Choroid plexus epithelial cell (primary cell): ENCODE measurements at places on chromosomes 1 and 21.

DNA sequence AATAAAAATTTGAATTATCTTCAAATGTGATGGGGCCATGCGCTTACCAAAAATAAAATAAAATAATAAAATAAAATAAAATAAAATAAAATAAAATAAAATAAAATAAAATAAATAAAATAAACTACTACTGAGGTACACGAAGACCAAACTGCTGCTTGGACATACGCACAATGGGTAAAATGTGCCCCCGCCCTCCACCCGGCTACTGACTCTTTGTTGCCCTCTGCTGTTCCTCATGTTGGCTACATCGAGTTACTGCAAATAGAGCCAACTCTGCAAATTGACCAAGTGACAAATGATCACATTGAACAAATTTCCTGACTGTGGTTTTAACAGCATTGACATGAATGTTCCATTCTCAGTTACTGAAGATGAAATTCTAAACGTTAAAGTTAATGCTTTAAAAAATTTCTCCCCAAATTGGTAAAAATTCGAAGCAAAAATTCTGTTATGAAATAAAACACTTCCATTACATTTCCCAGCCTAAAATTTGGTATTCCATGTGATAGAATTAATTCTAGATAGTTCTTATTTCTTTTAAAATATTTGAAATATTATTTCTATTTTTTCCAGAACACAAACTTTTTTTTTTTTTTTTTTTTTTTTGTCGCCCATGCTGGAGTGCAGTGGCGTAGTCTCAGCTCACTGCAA is 18.8 kb upstream of the MAP1LC3C start:
- peak; percentile 55 for DNase-seq

DNA sequence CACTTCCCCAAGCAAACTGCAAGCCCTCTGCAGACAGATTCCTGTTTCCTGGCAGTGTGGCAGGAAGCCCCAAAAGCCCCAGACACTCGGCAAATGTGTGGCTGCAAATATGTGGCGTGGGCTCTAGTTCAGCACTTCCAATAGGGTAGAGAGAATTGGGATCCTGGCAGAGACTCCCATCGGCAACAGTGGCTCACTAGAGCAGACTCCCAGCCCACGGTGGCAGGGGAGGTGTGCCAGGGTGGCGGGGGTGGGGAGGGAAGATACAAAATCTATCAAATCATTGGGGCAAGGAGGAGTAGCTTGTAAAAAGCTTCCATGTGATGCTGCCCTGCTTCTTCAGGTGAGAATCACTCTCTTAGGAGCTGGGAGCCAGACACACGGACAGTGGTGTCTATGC is 25.9 kb downstream of the COL16A1 start:
- DNase-seq, result no peak

DNA sequence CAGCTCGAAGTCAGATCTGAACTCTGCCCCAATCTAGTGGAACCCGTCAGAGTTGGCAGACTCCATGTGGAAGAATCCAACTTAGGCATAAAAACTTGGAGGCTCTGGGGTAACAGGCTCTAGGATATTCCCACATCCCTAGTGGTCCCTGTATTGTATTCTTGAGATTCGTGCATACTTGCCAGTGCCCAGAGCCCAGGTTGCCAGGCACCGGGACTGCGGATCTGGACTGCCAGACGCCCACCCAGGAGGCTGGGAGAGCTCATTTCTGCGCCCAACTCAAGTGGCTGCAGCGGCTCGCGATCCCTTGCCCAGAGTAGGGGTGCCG is 1.1 kb downstream of the GRIK1 start:
- no peak for DNase-seq

DNA sequence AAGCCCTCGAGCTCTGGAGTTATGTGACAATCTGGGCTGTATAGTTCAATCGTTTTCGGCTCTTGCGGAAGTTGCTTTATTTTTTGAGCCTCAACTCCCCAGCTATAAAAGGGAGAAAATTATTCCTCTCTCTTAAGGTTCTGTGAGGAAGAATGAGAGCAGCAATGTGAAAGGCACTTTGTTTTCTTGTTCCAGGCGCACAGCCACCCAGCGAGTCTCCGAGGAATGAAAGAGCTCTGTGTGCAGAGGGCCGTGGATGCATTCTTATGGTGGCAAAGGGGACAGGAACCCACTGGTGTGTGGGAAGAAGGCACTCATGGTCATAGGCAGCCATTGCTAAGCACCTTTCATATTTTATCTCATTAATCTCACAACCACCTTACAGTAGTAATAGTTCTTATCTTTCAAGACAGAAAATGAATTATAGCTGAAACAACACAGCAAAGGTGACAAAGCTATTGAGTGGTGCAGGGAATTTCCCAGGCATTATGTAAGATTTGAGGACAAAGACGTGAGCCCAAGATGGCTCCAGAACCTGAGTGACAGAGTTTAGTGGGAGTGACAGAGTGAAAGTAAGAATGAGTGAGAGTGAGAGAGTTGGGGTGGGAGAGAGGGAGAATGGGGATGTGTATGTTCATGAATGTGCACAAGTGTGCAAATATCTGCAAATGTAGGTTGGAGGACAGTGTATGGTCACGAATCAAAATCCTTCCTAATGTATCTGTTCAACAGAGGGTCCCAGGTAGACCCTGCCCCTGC is 9.4 kb downstream of the CYP2J2 start:
- DNase-seq, result no peak

DNA sequence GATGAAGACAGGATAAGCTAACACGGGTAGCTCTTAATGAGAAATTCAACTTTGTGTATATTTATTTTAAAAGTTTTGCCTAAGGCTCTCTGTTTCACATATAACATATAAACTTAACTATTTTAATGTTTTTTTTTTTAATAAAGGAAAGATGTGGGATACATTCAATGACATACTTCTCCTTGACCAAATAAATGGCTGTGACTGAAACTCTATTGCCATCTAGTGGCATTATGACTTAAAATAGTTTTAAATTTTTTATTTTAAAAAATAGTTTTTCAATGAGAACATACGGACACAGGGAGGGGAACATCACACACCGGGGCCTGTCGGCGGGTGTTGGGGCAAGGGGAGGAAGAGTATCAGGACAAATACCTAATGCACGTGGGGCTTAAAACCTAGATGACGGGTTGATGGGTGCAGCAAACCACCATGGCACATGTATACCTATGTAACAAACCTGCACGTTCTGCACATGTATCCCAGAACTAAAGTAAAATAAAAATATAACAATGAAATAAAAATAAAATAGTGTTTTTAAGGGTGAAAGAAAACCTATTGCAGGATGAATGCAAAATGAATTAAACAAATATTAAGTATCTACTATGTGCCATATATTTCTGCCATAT is 83.4 kb downstream of the LYST start:
- DNase-seq, result peak; percentile 69

DNA sequence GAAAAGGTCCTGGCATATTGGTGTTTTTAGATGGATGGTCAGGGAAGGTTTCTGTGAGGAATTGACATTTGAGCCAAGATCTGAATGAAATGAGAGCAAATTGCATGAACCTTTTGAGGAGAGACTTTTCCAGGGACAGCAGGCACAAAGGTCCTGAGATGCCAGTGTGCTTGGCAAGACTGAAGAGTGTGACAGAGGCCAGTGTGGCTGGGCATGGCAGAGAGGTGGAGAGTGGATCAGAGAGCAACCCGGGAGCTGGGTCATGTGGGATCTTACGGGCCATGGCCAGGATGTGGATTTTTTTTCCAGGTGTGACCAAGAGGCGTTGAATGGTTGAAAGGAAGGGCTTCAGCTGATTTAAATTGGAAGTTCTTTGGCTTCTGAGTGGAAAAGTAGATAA is 3.4 kb downstream of the SCCPDH start:
- DNase-seq, result no peak

- no peak for DNase-seq
Measured at GRCh38 chr21:32979598-32980268, 46.0 kb upstream of the OLIG2 start.

GRCh38 chr1:171137580-171137979 is 46.9 kb downstream of the FMO3 start:
- peak; percentile 13 for DNase-seq

- DNase-seq, result no peak
Measured at GRCh38 chr1:233144434-233144833, 151.1 kb downstream of the PCNX2 start.

DNA sequence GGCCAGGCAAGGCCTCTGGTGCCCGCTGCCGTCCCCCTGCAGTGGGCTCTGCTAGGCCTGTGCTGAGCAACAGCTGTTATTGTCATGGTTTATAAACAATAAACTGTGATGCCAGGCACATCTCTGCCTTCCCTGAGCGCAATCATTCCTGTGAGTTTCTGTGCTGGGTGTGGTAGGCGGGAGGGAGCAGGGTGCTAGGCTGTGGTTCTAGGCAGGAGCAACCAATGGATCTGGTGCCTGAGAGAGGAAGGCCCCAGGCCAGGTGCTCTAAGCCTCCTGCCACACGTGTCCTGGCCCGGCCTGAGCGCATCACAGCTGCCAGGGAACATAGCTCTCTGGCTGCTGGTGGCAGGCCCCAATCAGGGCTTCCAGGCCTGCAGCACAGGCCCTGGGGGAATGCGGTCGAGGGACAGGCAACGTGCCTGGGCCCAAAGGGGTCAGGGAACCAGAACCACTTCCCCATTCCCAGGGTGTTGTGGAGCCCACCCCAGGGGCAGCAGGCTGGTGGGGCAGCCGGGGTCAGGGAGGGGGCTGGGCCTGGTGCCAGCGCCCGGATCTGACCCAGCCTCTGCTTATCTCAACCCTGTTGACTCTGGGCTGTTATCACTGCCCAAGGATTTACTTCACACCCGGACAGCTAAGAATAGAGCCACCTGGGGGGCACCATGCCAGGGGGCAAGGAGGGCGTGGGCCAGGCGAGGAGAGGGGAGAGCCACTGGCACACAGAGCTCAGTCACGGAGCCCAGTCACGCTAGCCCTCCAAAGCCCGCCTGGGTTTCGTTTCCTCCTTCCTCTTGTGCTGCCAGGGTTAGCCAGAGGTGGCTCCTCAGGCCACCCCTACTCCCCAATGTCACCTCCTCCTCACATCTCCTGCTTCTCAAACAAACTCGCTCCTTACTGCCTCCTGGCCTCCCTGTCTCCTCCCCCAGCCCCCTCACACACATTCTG is 11.5 kb downstream of the TRIM46 start:
- DNase-seq, result no peak

- DNase-seq, result no peak
Measured at GRCh38 chr1:53525595-53525994, 66.4 kb downstream of the DMRTB1 start.

DNA sequence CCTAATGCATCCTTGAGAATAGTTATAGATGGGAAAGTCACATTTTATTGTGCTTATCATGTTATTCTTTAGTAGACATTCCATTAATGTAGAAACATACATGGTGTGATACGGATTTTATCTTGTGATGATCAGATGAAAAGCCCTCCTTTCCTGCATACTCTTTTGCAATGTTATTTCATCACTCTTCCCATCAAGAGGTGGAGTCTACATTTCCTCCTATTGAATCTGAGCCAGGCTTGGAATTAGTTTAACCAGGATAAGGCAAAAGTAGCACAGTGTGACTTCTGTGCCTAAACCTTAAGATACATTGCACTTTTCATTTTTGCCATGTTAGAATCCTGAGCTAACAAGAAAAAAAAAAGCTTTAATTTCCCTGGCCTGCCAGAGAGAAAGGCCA is 393.7 kb upstream of the ST6GALNAC5 start:
- DNase-seq, result peak; percentile 13

GRCh38 chr1:97138515-97139032 is 417.0 kb downstream of the PTBP2 start:
- DNase-seq, result no peak

DNA sequence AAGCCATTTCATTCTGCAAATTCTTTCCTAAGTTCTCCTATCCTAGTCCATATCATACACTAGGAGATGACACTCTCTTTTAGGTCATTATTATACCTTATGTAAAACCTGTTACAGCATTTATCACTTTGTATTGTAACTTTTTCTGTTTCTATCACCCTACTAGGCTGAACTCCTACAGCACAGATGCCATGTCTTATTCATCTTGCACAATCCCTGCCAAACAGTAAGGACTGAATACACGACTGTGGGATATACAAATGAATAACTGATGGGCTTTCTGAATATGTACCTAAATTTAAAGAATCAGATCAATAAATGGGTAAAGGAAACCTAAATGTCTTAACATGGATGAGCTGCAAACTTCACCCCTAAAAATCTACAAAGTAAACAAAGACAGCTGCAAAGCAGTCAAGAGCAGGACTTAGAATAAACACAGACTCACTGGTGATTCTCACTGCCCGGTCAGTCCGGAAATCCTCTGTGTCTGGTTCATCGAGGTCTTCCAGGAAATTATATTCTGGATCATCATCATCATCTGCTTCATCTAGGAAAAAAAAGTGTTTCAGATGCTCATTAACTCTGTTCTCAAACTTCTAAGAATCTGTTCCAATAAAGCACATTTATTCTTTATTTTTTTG is 62.3 kb downstream of the GON4L start:
- DNase-seq, result peak; percentile 29

- peak; percentile 22 for DNase-seq
Measured at GRCh38 chr1:55313903-55314302, 98.7 kb upstream of the USP24 start.

DNA sequence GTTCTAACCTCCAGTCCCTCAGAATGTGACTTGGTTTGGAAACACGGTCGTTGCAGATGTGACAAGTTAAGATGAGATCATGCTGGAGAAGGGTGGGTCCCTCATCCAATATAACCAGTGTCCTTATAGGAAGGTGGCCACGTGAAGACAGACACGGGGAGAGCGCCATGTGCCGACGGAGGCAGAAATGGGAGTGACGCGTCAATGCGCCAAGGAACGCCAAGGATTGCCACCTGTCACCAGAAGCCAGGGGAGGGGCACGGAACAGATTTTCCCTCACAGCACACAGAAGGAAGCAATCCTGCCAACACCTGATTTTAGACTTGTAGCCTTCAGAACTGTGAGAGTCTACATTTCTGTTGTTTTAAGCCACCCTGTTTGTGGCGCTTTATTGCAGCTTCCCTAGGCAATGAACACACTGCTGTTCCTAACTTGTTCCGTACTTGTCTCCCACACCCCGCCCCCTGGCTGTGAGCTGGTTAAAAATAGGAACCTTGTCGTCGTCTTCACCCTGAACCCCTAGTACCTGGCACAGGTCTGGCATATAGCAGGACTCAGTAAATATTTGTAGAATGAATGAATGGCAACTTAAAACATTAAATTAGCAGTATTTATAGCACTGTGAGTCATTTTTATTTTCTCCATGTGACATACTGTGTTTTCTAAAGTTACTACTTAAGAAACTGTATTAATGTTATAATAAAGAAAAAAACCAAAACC is 14.2 kb downstream of the RIMS3 start:
- DNase-seq, result no peak

DNA sequence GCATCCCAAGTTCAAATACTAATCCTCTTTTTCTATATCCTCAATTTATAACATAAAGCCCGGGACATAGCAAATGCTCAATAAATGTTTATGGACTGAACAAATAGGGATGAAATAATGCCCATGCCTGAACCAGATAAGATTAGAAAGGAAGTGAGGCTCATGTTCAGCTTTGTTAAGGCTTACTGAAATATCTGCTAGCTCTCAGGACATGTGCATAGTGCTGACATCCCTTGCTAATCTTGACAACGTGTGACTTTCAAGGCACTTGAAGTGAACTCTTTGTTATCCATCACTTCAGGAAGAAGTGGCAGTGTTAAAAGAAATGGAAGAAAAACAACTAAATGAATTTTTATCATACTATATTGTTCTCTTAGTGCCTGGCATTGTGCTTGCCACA is 260.3 kb upstream of the SGIP1 start:
- DNase-seq, result no peak
